ENCODE measurements at places on chromosomes 6 and 20.

- peak; percentile 22 for DNase-seq
These were observed 927.4 kb downstream of the KIF16B start for GRCh38 chr20:15645816-15646215.

GRCh38 chr6:166830185-166830890, 126.0 kb downstream of the RNASET2 start:
- no peak for DNase-seq

DNA sequence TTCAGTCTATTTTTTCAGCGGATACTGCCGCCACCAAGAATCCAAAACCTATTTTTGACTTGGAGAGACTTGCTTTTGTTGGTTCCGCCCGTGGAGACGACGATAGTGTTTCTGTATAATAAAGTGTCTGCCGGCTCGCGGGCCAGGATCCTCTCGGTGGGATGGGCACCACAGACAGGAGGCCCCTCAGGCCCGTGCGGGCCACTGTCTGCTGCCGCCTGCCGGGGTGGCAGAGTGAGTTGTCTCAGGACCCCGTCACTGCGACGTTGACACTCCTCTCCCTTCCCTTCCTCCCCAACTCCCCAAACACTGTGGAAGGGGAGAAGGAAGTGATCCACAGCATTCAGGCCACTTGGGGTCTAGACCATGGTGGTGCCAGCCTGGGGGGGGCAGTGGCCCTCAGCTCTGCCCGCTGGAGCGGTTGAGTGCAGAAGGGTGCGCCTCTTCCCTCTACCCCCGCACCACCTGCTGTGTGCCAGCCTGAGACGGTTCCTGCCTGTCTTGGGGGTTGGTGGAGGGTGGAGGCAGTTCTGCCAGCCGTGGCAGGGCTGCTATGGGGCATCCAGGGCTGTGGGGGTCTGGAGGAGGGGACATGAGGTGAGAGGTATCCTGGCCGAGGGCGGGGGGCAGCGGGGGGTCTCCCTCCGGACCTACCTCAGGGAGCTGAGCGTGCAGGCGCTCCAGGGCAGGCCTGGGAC, 17.5 kb downstream of the RBM38 start:
- no peak for DNase-seq

GRCh38 chr6:158207422-158207788, 39.3 kb downstream of the GTF2H5 start:
- peak; percentile 69 for DNase-seq

DNA sequence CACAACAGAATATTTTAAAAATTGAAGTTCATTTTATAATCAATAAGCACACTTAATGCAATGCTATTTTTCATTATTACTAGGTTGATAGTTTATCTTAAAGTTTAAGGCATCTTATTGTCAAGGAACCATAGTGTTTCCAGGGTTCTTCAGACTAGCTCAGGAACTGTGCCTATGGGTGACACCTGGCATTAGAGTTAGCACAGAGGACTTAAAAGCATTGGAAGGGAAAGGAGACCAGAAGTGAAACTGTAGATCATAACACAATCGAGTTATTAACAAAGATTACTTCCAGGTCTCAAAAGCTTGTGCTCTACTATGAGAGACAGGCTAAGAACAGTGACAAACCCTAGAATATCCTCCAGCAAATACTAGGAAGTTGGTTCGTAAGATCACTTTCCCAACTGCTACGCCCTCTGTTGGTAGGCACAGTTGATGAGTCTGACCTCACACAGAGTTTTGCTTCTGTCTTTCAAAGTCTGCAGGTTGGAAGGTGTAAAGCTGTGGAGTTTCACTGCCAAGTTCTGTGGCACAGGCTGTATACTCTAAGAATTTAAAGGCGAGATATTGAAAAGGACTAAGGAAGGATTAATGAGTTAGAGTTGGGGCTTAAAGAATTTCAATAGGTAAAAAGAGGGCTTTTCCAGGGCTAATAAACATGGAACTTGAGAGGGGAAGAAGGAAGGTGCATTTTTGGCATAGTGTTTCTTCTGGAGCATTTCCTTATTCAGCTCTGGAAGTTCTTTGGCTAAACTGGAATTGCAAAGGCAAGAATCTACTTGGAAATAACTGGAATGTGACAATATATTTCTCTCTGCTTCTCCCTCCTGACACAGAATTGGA, 531.3 kb upstream of the JAG1 start:
- DNase-seq: peak; percentile 71

GRCh38 chr6:137105375-137105774, 60.6 kb upstream of the IL20RA start:
- no peak for DNase-seq

- peak; percentile 3 for DNase-seq
These were observed 52.9 kb downstream of the UBR2 start for GRCh38 chr6:42616716-42617115.

DNA sequence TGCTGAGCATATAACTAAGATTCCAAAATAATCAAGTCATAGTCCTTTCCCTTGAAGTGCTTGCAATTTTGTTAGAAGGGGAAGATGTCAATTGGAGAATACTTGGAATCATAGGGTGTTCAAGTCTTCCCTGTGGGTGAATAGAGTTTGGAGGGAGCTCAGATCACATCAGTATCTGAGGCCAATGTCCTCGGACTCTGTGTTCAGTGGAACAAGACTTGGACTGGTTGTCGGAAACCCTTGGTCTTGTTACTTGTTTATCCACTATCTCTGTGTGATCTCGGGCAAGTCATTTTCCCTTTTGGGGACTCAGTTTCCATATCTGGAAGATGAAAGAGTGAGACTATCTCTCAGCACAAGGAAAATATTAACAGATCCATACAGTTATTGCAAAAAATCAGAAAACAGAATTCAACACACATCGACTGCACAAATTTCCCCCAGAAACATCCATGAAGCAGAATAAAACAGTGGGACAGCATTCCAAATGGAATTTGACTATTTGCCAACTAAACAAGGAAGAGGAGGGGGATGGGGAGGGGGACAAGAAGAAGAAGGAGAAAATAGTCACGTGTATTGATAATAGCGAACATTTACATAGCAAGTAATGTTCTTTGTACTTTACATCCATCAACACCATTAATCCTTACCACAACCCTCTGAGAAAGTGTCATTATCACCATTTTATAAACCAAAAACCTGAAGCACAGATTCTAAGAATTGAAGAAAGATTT, 3.9 kb upstream of the EDEM2 start:
- DNase-seq: no peak
